ENCODE measurements at places on chromosomes 1 and 21. TPM values are rescaled to one million over a fixed set of nuclear protein-coding genes. Genes with fewer than 3 reads are reported as not detected.

GRCh38 chr1:160826546-160826945 lies 30.6 kb downstream of the LY9 start:
- H3K36me3 ChIP-seq = peaks cover 51% of the 10 kb centered on the region
- no peaks in the 10 kb centered on the region for H3K4me1 ChIP-seq
- no peak overlapping the region for H3K4me3 ChIP-seq
- H3K27me3 ChIP-seq = no peaks in the 10 kb centered on the region

- H3K36me3 ChIP-seq = no peaks in the 10 kb centered on the region
- H3K27me3 ChIP-seq = no peaks in the 10 kb centered on the region
- H3K27ac ChIP-seq = no peak overlapping the region
These were observed 16.0 kb upstream of the ZNF496 start for GRCh38 chr1:247347477-247348222.

GRCh38 chr1:234303231-234303630 lies 70.0 kb upstream of the COA6 start:
- H3K4me1 ChIP-seq = no peaks in the 10 kb centered on the region
- DNase-seq = no peak

- no peaks in the 10 kb centered on the region for H3K4me1 ChIP-seq
- no peaks in the 10 kb centered on the region for H3K27me3 ChIP-seq
- DNase-seq = no peak
- no peak overlapping the region for H3K27ac ChIP-seq
- no peaks in the 10 kb centered on the region for H3K36me3 ChIP-seq
- no peak overlapping the region for H3K4me3 ChIP-seq
These were observed 465.2 kb downstream of the USP25 start for GRCh38 chr21:16194788-16195537.

DNA sequence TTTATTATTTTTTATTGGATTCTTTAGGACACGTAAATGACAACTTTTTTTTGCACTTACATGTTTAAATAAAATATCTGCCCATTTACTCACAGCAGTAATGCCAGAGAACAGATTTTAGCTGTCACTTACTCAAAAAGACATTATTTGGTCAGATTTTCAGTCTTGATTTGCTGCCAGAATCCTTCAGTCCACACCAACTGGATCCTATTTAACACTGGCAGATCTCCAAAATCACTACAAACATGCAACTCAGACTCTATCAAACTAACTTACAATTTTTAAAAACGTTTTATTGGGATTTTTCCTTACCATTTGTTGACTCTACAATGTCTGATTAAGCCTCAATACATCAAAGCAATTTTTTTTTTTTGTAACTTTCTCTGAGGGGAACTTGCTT lies 11.1 kb downstream of the ATP6V1G3 start:
- no peaks in the 10 kb centered on the region for H3K36me3 ChIP-seq
- H3K27ac ChIP-seq = no peak overlapping the region
- no peak for DNase-seq
- no peaks in the 10 kb centered on the region for H3K27me3 ChIP-seq
- H3K4me1 ChIP-seq = peaks cover 58% of the 10 kb centered on the region

DNA sequence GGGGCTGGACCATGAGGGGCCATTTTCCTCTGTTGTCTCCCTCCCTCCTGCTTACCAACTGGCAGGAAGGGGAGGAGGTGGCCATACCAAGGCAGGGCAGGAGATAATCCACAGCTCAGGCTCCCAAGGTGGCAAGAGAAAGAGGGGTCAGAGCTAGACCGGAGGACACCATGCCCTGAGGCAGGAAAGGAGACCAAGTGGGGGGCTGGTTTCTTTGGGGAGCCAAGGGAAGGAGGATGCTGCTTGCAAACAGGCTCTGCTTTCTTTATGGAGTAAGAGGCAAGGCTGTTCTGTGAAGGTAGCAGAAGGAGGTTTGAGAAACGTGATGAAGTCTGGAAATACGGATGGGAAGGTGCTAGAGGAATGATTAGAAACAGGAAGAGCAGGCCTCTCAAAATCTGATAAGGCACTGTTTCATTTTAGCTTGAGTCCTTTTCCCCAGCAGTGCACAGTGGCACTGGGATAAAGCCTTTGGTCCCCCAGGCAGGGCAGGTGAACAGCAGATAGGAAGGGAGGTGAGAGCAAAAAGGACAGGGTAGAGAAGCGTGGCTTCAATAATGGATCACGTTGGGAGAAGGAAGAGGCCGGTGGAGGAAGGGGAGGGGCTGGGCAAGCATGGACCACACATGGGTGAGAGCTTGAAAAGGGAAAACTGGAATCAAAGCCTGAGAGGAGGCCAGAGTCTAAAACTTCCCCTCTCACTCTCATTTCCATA lies 44.2 kb upstream of the GALNT2 start:
- DNase-seq = no peak
- H3K4me3 ChIP-seq = no peak overlapping the region
- H3K36me3 ChIP-seq = no peaks in the 10 kb centered on the region
- no peaks in the 10 kb centered on the region for H3K4me1 ChIP-seq
- H3K27ac ChIP-seq = no peak overlapping the region

CYB5RL gene
- 13.9 TPM for total RNA-seq
